ENCODE measurements at places on chromosomes 5 and 9.
A peak's percentile ranks its signal among the peaks of the same experiment; 100 is the strongest.

- no peak for DNase-seq
Observed at GRCh38 chr5:6424110-6424659, 24.5 kb upstream of the UBE2QL1 start.

DNA sequence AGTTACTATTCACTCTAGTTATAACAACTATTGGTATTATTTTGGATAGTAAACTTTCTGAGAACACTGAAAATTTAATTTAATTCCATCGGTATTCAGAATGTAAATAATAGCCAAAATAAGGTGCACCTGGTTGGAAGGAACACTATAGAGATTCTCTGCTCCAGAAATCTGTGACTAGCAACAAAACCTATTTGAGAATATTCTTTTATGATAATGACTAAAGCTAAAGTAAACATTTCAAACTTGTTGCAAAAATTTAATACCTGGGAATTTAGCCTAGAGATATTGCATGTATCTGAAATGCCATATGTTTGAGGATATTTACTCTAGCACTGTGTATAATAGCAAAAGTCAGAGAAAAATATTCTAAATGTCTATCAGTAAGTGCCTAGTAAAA is 144.1 kb downstream of the PLK2 start:
- DNase-seq = no peak

GRCh38 chr9:121299467-121300282 is 31.7 kb downstream of the GSN start:
- DNase-seq = peak; percentile 56

DNA sequence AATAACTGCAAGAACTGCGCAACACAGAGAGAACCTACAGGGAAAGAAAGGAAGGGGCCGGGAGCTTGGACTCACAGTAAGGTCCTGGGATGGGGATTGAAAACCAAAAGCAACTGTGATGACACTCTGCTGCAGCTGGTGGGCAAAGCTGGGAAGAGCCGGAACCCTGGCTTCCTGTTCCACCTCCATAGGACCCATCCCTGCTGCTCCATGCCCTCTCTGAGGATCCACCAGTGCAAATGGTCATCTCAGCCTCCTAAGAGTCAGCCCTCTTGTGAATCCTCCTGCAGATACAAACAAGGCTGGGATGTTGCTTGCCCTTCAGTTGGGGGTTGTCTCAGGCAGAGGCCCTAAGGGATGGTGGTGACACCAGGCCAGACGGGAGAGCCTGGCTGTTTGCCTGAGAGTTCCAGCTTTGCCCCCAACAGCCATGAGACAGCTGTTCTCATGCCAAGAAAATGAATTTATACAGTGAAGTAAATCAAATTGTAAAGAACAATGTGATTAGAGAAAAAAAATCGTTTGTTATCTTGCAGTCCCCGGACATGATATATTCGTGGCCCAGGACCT is 90.8 kb downstream of the TENT4A start:
- DNase-seq = no peak

GRCh38 chr9:35700942-35701341 is 11.2 kb upstream of the TPM2 start:
- DNase-seq = no peak

DNA sequence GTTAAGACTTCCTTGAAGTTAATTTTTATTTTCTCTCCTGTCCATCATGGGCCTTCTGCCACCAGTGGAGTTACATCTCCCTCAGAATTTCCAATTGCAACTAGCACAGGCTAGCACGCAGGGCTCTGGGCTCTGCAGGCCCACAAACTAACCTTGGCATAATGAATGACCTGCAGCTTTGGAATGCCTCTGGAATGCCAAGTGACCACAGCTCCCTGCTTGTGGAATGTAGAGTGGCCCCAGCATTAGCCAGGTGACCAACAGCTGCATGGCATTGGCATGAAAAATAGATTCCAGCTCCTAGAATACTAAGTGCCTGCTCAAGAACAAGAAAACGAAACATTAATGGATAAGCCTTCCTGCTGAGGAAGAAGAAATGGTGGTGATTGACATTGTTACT is 726.1 kb downstream of the BRINP1 start:
- no peak for DNase-seq

GRCh38 chr5:159851053-159851452 is 65.2 kb upstream of the ADRA1B start:
- DNase-seq = no peak

GRCh38 chr5:155826611-155827507 is 500.1 kb upstream of the SGCD start:
- no peak for DNase-seq

- peak; percentile 53 for DNase-seq
Observed at GRCh38 chr9:93156475-93157008, 22.5 kb upstream of the NINJ1 start.

DNA sequence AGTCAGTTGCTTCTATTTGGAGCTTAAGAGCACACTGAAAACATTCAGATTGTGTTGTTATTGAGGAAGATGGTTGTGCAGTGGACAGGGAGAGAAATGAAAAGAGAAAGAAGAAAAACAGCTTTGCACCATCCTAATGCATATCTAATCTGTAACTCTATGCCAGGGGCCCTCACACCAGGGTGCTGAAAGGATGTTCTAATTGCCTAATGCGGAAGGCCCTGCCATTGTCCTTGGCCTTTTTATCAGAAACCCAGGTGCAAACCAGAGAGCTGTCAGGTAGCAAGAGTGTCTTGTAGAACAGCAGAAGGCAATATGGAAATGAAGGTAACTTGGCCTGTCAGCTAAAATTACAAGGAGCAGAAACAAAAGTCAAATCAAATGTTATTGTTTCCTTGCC is 384.5 kb upstream of the PIK3R1 start:
- DNase-seq = no peak

DNA sequence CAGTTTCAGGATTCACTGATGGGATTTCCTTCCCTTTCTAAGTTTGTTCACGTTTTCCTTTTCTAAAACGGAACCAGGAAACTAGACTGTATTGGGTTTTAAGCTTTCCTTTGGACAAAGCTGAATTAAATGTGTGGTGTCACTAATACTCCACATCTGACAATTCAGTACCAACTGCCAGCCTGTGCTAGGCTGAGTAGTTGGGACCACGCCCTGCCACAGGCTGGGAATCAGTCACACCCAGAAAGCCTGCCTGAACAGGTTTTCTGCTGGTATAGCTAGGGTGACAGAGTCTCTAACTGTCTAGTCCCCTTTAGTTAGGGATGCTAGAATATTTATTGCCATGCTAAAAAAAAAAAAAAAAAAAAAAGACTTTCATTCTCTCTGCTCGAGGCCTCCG is 15.6 kb downstream of the SPACA9 start:
- DNase-seq = no peak

DNA sequence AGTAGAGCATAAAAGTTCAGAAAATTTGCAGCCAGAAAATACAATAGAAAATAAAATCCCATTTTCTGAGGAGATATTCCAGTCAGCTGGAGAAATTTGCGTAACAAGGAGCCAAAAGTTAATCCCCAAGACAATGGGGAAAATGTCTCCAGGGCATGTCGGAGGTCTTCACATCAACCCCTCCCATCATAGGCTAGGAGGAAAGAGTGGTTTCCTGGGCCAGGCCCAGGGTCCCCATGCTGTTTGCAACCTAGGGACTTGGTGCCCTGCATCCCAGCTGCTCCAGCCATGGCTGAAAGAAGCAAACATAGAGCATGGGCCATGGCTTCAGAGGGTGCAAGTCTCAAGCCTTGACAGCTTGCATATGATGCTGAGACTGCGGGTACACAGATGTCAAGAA is 255.0 kb downstream of the DTWD2 start:
- DNase-seq = no peak

- no peak for DNase-seq
Observed at GRCh38 chr5:57719216-57719615, 236.6 kb upstream of the ACTBL2 start.

DNA sequence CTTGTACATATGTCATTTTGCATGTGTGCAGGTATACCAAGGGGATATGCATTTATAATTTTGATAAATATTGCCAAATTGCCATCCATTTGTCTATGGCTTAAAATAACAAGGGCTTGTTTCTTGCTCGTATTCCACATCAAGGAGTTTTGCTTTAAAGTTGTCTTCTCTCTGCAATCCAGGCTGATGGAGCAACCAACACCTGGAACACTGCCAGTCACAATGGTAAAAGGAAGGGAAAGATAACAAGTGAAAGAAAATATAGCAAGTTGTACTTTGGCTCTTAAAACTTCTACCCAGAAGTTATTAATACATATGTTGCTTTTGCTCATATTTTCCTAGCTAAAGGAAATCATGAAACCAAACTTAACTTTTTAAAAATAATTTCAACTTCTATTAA is 156.9 kb downstream of the UNC13B start:
- no peak for DNase-seq

- peak; percentile 73 for DNase-seq
Observed at GRCh38 chr9:33374634-33375237, 27.6 kb downstream of the AQP7 start.

DNA sequence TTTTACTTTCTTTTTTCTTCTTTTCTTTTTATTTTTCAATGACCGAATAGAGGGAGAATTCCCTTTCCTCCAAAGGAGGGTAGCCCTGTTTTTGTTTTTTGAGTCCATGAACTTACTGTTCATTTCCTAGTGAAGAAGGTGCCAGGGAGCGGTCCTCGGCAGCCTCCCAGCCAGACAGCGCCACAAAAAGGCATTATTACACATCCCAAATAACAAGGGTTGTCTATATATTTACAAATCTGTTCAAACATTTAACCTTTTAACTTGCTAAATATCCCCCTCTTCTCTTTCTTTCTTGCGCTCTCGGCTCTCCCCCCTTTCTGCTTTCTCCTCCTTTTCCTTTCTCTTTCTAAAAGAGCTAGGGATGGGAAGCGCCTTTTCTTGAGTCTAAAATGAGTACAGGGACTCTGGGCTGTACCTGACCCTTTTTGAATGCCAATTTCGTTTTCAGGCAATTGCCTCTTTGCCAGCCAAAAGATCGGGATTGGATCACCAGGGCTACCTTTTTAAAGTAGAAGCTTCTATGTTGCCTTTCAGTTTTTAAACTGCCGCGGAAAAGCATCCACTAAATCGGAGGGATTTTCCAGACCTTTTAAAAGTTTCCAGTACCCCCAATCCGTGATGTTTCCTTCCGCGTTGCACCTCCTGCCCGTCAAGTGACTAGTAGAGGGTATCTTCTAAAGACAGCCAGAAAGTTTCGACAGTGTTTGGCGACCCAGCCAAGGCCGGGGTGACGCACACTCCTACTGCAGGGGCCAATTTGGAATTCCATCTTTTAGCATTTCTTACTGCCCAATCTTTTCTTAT is 125.6 kb downstream of the TMEM161B start:
- peak; percentile 6 for DNase-seq

- no peak for DNase-seq
Observed at GRCh38 chr5:166117072-166118066, 2174.1 kb upstream of the WWC1 start.

GRCh38 chr5:36944607-36945225 is 68.1 kb downstream of the NIPBL start:
- DNase-seq = peak; percentile 19

Measured in GM10248 (cell line).